ENCODE measurements at places on chromosomes 5 and 9.

GRCh38 chr9:132365986-132366385, 11.2 kb upstream of the SETX start:
- DNase-seq, result no peak

DNA sequence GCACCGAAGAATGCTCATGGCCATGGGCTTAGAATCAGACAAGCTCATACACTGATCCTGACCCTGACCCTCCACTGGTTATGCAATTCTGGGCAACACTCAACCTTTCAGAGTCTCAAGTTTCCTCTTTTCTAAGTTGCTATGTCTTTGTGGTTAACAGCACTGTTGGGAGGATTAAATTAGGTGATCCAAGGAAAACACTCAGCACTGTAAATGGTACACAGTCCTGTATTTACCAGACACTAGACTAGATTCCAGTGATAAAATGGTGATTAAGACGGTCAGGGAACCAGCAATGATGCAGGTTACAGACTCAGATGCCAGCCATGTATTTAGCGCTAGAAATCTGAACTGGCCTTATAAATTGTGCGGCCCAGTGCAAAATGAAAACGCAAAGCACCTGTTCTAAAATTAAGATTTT, 8.1 kb downstream of the ARL15 start:
- DNase-seq, result no peak

- DNase-seq, result no peak
These were observed 692.4 kb downstream of the MTRR start for GRCh38 chr5:8561224-8561840.

GRCh38 chr9:110188101-110188500, 19.9 kb downstream of the C9orf152 start:
- no peak for DNase-seq

- no peak for DNase-seq
These were observed 45.9 kb downstream of the TEK start for GRCh38 chr9:27154908-27155307.

DNA sequence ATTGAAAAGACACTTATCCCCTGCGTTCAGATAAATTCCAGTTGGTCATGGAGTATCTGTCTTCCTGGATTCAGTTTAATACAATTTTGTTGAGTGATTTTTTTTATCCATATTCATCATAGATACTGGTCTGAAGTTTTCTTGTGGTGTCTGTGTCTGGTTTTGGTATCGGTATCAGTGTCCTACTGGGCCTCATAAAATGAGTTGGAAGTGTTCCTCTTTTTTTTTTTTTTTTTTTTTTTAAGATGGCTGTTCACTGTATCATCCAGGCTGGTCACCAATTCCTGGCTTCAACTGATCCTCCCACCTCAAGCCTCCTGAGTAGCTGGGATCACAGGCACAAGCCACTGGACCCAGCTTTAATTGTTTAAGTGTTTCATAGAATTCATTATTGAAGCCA, 2.9 kb upstream of the CAMSAP1 start:
- no peak for DNase-seq

- DNase-seq, result no peak
These were observed 25.0 kb downstream of the CCDC69 start for GRCh38 chr5:151198861-151199260.

GRCh38 chr9:37284636-37285035, 137.9 kb upstream of the GRHPR start:
- DNase-seq, result no peak

DNA sequence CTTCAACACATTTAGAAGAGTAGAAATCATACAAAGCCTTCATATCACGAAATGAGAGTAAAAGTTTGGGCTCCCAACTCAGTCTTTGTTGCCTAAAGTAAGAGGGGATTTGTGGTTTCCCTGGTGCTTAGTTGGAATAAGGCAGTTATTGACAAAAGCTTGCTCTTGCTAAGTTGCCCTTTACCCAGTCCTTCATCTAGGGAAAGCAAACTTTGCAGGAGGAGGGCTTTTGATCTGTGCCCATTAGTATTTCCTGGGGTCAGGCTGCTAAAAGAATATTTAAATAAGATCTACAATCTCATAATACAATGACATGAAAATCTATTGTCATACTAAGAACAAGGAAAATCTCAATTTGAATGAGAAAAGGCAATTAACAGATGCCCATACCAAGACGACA, 84.1 kb upstream of the ACO1 start:
- no peak for DNase-seq

DNA sequence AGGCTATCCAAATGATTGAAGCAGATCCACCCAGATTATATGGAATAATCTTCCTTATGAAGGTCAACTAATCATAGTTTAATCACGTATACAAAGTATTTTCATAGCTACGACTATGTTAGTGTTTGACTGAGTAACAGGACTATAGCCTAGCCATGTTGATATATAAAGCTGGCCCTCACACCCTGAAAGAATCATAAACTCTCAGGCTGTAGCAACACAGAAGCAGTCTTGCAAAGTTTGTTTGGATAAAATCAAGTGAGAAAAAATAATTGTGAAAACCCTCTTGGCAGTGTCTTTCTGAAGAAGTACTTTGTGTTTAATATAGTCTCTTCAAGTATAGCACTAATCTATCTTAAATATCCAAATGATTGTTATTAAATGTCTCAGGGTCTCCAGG, 374.5 kb upstream of the DAB2 start:
- DNase-seq, result no peak
